ENCODE measurements at places on chromosomes 13 and 19.

DNA sequence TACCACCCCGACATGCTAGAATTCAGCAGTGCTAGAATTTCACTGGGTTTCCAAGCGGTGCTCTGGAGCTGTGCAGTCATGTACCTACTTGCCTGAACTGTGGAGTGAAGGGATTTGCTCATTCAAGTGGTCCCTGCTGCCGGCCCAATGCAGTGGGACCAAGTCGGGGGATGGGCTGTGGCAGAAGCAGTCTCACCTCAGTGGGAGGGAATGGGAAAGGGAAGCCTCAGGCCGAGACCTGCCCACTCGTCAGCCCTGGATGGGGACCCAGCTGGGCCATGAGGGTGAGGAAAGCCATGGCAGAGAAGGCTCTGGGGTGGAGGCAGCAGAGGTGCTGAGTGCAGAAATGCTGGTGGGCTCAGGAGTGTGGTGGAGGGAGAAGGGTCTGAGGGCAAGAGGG is 14.9 kb downstream of the KLHL26 start:
- DNase-seq = no peak

DNA sequence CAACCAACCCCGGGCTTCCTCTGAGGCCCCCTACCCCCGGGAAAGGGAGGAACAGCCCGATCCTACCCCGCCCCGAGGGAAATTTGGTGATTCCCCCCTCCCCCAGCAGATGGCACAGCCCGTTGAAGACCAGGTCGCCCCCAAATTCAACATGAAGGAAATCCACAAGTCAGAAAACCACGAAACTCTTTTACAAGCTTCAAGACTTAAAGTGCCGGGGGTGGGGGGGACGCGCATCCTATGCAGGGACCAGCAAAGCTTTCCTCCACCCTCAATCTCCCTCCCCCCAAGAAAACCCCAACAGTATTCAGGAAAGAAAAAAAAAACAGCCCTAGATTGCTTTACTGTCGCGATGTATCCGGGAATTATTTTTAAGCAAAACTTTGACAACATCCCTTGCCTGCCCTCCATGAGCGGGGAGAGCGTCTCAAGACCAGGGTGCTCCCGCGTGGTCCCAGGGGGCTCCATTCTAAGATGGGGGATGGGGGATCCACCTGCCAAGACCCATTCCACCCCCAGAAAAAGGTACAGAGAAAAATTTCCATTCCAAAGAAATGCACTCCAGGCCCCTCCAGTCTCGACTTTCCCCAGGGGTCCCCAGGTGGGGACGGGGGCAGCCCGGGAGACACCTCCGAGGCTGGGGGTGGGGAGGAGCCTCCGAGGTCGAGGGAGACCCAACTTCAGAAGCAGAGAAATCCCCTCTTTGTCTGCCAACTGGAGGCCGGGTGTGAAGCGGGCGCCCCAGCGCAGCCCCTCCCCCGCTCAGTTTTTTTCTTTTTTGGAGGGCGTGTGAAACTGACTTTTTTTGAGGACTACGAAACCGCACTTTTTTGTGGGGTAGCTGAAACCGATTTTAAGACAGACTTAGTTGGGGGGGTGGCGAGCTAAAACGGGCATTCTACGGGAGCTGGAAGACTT is 1.5 kb downstream of the TCF3 start:
- DNase-seq = no peak

GRCh38 chr13:53782488-53782961 is 753.9 kb downstream of the OLFM4 start:
- peak; percentile 85 for DNase-seq

DNA sequence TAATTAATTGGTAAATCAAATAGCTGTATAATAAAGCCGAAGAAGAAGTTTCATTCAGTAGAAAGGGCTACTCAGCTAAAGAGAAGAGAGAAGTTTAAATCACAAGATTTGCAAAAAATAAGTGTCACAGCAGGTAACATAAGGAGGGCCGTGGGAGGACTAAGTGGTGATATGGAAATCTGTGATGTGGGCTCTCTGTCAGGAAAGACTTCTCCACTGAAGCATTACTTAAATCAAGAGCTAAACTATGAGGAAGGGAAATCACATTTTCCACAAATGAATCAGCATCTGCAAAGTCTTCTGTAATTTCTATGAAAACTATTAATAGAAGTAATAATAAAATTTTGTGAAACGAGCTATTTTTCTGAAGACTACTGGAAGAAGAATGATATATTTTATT is 153.8 kb downstream of the PCDH9 start:
- DNase-seq = no peak

DNA sequence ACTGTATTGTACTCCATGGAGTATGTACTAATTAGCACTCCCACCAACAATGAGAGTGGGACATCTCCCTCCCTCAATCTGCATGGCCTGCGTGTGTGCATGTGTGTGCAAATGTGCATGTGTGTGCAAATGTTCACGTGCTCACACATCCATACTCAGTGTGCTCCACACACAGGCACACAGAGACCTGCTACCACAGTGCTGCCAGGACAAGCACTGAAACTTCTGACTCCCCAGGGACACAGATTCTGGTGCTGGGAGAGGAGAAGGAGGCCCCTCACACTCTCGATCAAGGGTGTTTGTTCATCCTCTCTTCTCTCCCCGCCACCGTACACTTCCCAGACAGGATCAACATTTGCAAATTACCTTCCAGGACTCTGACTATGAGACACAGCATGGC is 37.8 kb upstream of the ZNF507 start:
- DNase-seq = no peak

DNA sequence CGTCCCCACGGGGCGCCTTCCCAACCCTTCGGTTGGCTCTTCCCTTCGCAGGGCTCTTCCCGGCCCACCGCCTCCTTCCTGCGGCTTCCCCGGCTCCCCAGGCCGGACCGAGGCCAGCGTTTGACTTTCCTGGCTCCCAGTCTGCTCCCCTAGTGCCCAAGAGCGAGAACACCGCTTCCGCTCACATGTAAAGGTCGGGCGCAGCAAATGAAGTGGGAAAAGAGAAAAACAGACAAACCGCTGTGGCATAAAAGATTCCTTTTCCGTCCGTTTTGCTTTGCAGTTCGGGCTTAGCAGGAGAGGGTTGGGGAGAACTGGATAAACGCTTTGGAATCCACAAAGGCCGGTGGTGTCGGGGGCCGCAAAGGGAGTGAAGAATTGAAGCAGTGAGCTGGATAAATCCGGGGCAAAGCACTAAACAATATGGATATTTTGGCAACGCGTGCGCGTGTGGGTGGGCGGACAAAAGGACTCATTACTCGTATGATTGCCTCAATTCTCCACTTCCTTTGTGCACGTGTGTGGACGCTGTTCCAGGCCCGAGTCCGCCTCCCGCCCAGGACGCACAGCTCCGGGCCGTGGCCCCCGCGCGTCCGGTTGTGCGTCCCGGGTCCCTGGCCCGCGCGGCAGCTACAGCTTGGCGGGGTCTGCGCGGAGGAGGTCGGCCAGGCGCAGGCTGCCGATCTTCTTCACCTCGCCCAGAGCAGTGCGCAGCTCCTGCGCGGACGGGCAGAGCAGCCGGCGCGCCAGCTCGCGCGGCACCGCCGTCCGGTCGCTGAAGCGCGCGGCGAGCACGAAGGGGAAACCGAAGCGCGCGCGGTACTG is 8.6 kb upstream of the CDX2 start:
- DNase-seq = no peak

DNA sequence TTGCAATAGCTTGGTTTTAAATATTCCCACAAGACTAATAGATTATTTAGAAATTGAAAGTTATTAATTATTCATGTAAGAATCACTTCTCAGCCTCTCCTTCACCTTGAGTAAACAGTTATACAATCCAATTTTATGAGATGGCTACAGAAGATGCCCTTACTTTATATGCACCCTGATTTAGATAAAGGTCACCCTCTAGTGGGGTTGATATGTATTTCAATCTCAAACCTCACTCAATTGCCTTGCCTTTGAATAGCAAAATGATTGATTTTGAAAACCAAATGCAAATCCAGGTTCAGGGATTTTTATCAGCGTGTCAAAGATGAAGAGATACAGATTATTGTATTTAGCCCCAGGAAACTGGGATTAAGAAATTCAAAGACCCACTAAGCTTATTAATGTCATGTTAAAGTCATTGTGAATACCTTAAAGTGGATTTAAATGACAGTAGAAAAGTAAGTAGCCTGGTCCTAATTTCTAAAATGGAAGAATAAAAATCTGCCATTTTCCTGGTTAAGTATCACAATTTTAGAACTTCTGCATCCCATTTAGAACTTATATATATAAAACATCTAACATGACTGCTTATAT is 305.1 kb downstream of the ITGBL1 start:
- DNase-seq = peak; percentile 70

- DNase-seq = peak; percentile 23
These were observed 57.9 kb downstream of the RXFP2 start for GRCh38 chr13:31797154-31797775.

DNA sequence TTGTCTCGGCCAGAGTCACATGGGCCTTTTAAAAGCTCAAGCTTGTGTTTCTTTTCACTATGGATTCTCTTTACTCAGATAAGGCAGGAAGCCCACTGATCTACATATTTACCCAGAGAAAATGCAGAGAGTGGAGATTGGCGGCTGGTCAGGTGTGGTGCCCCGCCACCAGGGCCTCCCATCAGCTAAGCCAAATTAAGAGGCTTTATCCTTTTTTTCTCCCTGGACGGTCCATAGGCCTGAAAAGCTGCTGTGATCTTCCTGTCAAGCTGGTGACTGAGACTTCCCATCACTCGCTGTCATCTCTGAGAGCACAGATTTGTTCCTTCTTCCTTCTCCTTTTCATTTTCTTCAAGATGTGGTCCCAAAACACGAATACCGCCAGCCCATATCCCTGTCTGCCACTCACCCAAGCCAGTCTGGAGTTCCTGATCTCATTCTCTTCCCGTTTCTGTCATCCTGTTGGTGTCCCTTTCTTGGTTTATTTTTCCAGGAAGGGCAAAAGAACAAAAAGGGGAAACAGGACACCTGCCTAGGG is 1.9 kb downstream of the SAFB start:
- no peak for DNase-seq

DNA sequence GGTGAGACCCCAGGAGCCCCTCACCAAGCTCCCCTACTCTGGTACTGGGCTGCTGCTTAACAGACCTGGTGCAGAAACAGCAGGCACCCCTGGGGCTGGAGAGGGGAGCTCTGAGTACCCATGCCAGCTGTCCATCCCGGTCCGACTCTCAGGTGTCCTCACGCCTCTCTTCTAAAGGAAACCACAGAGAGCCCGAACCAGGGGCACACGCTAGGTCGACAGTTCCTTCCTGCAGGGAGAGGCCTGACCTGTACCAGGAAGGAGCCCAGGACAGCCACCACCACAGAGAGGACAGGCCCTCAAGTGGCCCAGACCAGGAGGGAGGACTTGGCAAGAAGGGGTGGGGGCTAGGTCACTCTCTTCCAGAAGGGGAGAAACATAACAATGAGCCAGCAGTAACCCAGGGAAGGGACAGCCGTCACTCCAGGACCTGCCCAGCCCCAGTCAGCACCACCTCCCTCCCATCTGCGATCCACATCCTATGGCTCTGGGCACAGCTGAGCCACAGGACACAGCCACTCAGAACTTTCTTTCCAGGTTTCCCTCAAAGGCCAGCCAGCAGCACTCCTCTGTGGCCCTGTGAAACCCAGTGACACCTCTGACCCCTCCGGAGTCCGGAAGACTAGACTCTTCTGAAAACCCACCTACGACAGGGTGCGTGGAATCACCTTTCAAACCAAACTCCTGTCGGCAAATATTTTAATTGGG is 13.0 kb upstream of the SLC35E1 start:
- no peak for DNase-seq

DNA sequence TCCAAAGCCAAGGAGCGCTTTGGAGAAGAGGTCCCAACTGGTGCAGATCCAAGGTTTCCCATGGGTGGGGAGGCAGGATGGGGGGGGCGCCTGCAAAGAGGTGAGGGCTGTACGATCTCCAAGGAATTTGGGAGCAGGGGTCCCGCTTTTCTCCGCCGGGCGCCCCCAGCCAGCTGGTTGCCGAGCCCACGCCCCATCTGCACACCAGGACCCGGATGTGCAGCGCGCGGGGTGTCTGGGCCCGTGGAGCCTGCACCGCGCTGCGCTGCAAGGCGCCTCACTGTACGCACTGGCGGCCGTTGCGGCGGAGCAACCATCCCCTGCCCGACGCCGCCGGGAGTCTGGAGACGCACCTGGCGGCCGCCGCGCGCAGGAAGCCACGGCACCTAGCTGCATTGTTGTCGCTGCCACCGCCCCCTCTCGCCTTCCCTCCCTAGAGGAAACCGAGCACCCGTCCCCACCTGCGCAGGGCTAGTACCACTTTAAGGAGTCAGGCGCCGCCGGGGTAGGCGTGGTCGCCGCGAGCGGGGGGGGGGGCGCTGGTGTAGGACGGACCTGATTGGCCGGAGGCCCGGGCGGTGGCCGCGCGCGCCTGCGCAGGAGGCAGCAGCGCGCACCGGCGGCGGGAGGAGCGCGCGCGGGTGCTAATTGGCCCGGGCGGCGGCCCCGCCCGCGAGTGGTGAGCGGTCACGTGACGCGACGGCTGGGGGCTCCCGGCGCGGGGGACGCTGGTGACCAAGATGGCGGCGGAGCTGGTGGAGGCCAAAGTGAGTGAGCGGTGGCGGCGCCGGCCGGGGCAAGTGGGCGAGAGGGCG is at the start of gene PIAS4:
TSS of gene PIAS4 (plus strand) at position 716 of the 815 bp plus-strand sequence. CDS start at position 741, 25 bp downstream.
- peak; percentile 96 for DNase-seq

GRCh38 chr19:39405958-39406655 is 540 bp upstream of the ZFP36 start:
- DNase-seq = no peak

GRCh38 chr13:51589793-51590192 is 5.5 kb downstream of the WDFY2 start:
- DNase-seq = no peak

- DNase-seq = no peak
These were observed 2.2 kb downstream of the TRIM28 start for GRCh38 chr19:58546019-58546530.

- DNase-seq = no peak
These were observed 39.2 kb upstream of the MIR17HG start for GRCh38 chr13:91308299-91308698.

GRCh38 chr13:36089130-36089647 is 42.0 kb downstream of the DCLK1 start:
- DNase-seq = no peak

- no peak for DNase-seq
These were observed 49.3 kb downstream of the VAV1 start for GRCh38 chr19:6821639-6822310.

- no peak for DNase-seq
These were observed 6.1 kb upstream of the ADGRE5 start for GRCh38 chr19:14375055-14375581.

GRCh38 chr13:34017231-34017630 is 199.3 kb downstream of the RFC3 start:
- DNase-seq = no peak

DNA sequence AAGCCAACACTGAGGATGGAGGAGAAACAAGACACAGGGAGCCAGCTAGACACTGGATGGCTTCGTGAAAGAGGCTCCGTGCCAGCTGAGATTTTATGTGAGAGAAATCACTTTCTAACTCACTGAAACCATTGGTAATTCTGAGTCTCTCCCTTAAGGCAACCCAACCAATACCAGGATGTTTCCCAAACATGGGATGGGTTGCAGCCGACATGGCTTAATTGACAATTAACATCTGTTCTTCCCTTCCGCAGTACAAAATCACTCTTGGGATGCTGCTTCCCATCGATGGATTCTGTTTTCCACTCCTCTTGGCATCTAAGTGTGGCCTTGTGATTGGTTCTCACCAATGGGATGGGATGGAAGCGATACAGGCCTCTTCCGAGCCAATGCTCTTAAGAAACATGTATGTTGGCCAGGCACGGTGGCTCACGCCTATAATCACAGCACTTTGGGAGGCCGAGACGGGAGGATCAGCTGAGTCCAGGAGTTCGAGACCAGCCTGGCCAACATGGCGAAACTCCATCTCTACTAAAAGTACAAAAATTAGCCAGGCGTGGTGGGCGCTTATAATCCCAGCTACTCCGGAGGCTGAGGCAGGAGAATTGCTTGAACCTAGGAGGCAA is 2.3 kb upstream of the ZNF787 start:
- DNase-seq = no peak

Measured in NCI-H146 (cell line).